ENCODE measurements at places on chromosomes 12 and 14.

GRCh38 chr12:54162741-54163140 is 26.0 kb downstream of the SMUG1 start:
- no peak for DNase-seq

DNA sequence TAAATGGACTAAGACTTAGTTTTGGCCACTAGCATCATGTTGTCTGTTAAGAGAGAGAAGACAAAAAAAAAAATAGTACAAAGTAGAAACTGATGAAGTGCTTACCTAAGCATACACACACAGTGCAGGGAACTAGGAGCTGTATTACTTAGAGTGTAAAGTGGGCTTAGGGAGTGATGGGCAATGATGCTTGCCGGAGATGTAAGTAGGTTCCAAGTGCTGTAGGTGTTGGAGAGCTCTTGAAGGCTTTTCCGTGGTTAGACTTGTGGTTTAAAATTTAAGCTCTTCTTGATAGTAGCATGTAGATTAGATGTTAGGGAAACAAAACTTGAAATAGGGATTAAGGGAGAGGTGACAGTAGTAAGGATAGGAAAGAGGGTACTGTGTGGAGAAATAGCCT is 34.7 kb downstream of the MIA2 start:
- DNase-seq = no peak

DNA sequence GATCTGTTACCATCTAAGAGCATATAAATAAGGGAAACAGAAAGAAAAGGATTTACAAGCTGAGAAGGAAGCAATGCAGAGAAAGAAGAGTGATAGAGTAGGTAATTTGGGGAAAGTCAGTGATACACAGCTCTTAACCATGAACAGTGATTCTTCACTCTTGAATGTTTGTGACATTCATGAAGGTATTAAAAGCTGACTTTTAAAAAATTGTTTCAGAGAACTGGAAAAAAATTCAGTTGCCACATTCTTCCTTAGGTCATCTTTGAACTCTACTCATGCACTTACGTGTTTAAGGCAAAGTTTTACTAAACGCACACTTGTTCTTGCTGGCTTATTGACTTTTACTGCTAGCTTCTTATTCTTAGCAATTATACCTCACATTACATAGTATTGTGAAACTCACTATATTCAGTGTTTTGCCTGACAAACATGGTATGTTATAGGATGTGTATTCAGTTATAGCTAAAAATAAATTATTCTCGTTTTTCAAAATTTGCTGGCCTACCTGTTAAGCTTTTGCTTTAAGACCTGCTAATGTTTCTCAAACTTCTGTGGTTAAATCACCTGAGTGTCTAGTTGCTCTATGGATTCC is 10.9 kb downstream of the HIF1A start:
- DNase-seq = no peak

GRCh38 chr14:68810173-68811153 is 17.6 kb upstream of the ZFP36L1 start:
- DNase-seq = no peak

GRCh38 chr12:52191841-52192791 is at the start of gene KRT80:
Gene KRT80, minus strand, starts transcription at chr12:52192014. Its CDS starts 112 bp downstream, at chr12:52191902.
- no peak for DNase-seq

GRCh38 chr12:113974006-113974405 is 7.9 kb upstream of the RBM19 start:
- DNase-seq = no peak

GRCh38 chr12:26204612-26205289 is 9.4 kb downstream of the SSPN start:
- DNase-seq = no peak

DNA sequence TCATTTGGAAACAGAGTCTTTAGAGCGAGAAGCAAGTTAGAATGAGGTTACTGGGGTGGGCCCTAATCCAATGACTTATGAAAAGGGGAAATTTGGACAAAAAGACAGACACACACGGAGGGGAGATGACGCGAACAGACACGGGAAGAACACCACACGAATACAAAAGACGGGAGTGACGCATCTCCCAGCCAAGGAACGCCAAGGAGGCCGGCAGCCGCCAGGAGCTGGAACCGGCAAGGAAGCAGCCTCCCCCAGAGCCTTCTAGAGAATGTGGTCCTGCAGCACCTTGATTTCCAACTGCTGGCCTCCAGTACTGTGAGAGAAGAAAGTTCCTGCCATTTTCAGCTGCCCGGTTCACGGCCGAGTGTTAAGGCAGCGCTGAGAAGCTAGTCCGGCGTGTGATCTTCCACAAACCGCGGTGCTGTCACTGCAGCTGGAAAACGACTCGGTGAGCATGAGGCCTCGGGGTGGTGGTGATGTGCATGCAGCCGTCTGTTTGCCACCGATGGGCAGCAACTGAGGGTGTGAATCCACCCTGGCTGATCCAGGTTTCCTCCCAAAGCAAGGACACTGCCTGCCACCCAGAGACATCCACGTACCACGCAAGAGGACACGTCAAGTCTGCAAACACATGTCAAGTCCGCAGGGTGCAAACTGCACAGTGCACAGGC is 124.5 kb downstream of the NCOR2 start:
- no peak for DNase-seq

DNA sequence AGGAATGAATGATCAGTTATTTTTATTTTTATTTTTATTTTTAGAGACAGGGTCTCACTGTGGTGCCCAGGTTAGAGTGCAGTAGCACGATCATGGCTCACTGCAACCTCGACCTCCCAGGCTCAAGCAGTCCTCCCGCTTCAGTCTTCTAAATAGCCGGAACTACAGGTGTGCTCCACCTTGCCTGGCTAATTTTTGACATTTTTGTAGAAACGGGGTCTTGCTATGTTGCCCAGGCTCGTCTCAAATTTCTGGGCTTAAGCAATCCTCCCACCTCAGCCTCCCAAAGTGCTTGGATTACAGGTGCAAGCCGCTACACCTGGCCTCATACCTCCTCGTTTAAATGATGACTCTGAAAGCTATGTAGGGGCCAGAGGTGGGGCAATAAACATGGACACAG is 706.0 kb downstream of the MED13L start:
- DNase-seq = no peak

DNA sequence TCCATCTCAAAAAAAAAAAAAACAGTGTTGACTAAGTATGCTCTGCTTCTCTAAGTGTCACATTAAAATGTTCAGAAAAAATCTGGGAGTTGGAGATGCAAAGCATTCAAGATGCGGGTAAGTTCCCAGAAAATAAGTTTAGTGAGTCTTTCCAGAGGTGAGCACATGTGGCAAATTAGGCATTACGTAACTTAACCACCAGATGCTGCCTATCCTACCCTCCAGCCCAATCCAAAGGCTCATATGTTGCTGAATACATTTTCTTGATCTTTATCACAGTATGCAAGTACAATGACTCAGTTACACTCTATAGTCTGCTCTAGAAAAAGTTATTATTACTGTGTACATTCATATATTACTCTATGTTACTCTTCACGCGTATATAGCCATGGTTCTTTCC is 3.6 kb downstream of the SLC2A14 start:
- DNase-seq = no peak

GRCh38 chr12:114669401-114670290 is 14.3 kb downstream of the TBX3 start:
- DNase-seq = no peak

- no peak for DNase-seq
These were observed 47.7 kb downstream of the DAAM1 start for GRCh38 chr14:59236195-59236594.

GRCh38 chr12:9243999-9244649 is 35.9 kb upstream of the PZP start:
- DNase-seq = no peak

DNA sequence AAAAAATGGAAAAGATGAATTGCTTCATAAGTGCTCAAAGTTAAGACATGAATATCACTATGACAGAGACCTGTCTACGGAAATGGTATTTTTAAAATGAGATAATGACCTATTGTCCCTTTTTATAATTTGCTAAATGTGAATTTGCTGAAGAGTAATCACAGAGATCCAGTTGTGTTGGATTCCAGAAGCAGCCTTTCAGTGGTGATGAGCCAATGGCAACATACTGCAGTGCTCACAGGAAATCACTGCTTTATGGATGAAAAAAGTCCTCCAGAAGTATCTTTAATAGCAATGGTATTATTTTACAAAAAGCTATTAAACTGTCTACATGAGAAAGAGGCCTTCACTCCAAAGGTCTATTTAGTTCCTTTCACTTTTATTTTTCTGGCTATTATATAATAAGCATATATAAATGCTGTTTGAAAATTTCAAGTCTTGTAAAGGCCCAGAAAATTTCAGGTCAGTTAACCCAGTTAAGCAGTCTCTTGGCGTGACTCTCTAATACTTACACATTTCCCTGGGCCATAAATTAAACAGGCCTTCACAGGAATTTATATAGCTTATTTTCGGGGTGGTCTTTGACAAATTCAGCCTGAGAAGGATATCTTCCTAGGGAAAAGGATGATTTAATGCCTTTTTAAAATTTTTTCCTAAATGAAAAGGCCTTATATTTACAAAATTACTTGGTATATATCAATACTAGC is 55.4 kb downstream of the KCNJ8 start:
- no peak for DNase-seq

DNA sequence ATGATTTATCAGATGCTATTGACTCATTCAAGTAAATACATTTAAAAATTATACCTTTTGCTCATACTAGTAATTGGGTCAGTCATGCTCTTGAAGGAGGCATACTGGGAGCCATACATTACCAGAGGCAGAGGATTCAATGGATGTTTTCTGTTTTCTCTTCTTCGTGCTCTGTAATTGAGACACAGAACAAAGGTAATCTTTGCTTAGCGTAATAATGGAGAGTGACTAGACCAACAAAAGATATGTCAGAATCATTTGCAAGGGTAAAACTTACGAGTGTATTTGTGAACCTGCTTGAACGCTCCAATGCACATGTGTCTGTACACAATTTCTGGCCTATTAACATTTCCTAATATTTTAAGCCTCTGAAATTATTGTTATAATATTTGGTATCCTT is 296.4 kb downstream of the FOXG1 start:
- no peak for DNase-seq

DNA sequence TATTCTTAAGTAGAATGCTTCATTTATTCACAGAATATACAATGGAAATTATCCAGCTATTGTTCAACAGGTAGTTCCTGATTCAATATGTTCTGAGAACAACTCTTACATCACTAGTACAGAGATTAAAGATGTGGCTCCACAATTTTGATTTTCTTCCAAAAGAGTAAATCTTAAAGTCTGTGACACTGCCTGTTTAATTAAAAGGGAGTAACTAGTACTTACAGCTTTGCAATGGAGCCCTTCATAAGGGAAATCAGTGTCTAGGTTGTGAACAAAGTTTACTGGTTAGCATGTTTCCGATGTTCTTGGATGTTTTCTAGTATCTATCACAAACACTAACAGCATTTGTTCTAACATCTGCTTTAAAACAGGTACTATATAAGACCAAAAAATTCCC is 30.8 kb downstream of the MIA2 start:
- DNase-seq = no peak

GRCh38 chr14:78700236-78700635 is 530.1 kb downstream of the NRXN3 start:
- no peak for DNase-seq

GRCh38 chr12:31004666-31005065 is 69.0 kb upstream of the DDX11 start:
- DNase-seq = peak; percentile 3

DNA sequence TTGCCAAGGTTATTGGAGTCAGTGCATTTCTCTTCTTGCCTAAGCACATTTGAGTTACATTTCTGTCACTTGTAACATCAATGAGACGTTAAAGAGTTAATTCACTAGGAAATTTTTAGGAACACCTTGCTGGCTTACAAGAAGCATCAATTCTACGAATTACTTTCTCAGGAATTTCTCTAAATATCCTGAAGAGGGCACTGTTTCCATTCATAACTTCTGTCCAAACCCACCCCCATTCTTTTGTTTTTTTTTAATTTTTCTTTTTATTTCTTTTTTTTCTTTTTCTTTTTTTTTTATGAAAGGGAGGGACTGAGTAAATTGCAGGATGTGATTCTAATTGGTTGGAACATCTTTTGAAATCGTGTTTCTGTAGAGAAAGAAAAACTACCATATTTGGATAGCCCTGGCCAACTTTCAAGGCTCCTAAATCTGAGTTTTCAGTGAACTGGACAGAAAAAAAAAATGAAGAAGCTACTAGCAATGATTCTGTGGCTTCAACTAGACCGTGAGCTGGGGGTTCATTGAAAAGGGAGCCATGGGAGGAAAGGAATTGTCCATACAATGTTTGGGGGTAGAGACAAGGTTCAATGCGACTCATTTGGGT is 285.3 kb downstream of the DAD1 start:
- no peak for DNase-seq

DNA sequence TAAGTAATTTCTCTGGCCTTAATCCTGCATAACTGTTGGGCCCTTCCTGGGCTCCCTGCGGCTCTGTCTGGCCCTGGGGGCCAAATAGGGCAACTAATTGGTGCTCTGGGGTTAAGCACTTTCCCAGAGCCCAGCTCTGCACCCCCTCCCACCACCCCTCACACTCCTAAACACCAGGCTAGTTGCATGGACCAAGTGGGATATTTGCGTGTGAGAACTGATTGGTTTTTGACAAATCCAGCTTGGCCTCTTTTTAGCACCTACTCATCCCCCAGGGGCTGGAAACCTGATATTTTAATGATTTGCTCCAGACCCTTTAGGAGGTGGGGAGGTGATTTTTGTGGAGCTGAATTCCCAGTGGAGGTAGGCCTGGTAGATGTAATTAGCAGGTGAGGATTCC is 91.9 kb downstream of the DICER1 start:
- DNase-seq = no peak

DNA sequence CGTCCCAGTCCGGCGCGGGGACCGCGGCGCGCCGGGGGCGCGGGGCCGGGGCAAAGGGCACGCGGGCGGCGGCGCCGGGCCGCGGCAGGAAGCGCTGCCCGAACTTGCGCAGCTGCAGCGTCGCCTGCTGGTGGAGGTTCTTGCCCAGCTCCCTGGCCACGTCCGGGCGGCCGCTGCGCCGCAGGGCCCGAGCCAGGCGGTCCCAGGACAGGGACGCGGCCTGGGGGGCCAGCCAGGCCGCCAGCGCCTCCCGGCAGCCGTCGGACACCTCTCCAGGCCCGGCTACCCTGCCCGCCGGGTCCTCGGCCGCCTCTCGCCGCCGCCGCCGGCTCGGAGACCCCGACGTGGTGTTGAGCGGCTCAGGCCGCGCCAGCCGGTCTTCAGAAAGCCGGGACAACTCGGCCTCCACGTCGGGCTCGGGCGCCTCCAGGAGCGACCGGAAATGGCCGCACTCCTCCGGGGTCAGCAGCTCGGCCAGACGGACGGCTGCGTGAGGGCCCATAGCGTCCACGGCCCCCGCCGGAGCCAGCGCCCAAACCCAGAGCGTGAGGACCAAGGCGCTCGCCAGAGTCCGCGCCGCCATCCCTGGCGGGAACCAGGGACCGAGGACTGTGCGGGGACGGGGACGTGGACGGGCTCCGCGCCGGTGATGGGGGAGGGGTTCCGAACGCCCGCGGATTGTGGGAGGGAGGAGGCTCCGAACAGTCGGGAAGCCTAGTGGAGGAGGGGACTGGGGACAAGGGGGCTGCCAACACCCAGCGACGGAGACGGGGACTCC is 34.0 kb downstream of the FIGNL2 start:
- peak; percentile 76 for DNase-seq
